ENCODE measurements at places on chromosomes 7 and 10.

GRCh38 chr10:133198206-133198605 is 31.8 kb upstream of the UTF1 start:
- no peak for DNase-seq

DNA sequence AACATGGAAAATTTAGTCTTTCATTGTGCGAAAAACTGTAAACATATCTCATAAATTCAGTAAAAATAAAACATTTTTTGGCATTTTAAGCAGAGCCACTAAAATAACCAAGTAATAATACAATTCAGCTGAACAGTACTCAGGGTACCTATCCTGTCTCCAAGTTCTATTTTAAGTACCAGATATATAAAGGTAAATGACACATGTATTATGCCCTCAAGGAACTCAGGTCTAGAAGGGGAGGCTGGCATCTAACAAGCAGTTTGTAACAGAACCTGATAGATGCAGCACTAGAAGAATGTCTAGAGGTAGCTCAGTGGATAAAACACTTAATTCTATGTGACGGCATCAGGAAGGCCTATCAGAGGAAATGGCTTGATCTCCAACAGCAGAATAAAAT is 112.2 kb downstream of the CRPPA start:
- no peak for DNase-seq

DNA sequence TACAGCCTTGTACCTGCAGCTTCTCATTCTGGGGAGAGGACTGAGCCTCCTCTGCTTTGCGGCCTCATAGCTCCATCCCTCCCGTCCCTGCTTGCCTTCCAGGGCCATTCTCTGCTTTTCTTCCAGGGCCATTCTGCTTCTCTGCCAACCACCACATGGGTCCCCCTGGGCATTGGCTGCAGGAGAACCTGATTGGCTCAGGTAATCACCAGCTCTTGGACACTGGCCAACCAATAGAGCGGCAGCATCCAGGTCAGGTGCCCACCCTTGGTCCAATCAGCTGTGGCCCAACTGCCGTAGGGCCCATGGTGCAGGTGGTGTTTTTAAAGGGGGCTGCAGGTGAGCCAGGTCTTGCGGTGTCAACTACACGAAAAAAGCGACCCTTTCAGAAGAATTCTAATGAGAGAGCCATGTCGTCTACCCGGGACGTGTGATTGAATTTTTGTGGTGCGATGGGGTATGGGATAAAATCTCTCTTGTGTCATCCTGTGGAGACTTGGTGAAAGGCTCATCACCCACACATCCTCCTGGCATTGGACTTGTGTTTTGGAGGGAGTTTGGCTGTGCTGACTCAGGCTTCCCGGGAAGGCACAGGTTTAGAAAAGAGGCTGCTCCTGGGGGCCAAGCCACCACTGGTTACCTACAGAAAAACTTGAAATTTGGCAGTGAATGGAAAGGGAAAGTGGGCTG is 46.0 kb upstream of the PODXL start:
- DNase-seq, result no peak

DNA sequence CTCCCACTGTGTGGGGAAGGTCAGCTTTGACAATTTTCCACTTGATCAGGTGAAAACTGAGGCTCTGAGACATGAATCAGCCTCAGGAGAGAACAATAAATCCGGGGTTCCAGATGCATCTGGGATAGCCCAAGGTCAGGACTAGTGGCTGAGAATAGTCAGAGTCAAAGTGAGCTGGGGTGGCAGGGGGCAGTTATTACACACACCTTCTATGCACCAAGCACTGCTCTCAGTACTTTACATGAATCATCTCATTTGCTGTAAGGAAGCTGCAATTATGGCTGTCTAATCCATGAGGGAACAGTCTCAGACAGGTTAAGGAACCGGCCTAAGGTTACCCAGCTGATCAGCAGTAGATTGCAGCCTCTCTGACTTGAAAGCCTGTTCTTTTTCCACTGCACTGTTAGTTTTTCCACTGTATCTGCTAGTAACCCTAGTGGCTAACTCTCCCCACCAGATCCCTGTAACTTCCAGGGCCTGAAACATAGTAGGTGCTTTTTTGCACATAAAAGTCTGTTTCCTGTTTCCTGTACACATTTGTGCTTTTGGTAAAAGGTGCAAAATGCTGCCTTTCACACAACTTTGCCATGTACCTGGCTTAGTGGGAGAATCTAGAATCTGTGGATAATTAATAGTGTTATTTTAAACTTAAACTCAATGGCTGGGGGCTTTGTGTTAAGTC is 125.9 kb downstream of the EMX2 start:
- DNase-seq, result no peak

- no peak for DNase-seq
Measured at GRCh38 chr7:93242106-93242505, 9.9 kb downstream of the VPS50 start.

GRCh38 chr7:5207131-5207530 is 17.1 kb downstream of the WIPI2 start:
- DNase-seq, result no peak

DNA sequence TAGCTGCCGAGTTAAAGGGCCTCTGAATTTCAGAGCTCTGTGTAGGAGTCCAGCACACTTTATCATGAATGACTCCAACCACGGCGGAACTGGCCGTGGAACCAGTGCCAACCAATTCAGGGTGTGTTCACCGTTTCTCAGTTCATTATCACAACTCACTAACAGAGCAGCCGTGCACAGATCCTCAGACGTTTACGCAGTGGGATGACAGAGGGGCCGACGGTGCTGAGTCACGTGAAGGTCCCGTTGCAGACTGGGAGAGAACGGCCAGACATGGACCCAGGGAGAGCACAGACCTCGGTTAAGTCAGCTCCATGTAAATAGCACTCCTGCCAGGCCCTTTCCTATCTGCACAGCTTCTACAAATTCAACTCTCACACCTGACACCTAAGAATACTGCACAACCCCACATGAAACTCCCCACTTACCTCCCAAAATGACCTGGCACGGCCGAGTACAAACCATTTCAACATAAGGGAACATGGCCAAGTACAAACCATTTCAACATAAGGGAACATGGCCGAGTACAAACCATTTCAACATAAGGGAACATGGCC is 95.5 kb downstream of the DIP2C start:
- no peak for DNase-seq

DNA sequence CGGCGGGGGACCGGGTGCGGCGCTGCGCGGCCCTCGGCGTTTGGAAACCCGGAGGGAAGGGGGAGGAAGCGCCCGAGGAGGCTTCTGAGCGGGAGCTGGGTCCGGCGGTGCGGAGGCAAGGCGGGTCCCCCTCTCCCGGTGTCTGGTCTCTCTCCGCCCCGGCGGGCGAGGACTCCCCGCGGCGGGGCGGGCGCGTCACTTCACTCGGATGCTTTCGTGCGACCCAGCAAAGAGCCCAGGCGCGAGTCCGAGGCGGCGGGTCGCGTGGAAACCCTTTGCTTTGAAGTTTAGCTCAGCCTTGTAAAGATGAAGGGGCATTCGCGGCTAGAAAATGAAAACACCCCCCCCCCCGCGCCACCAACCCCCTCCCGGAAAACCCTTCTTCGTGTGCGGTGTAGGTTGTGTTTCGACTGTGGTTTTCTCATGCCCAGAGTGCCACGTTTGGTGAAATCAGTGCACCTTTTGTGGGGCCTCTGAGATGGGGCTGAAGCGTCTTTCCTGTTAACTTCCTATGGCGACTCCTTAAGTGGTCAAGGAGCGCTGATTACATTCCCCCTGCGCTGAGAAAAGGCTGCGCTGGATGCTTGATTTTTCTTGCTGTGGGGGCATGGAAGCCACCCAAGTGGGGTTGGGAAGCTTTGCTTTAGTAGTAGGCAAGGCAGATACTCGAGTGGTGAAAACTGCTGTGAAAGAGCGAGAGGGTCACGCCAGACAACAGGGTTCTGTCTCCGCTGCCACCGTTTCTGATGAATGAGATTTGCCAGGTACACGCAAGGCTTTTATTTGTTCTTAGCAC is 876 bp downstream of the GNAI1 start:
- no peak for DNase-seq

DNA sequence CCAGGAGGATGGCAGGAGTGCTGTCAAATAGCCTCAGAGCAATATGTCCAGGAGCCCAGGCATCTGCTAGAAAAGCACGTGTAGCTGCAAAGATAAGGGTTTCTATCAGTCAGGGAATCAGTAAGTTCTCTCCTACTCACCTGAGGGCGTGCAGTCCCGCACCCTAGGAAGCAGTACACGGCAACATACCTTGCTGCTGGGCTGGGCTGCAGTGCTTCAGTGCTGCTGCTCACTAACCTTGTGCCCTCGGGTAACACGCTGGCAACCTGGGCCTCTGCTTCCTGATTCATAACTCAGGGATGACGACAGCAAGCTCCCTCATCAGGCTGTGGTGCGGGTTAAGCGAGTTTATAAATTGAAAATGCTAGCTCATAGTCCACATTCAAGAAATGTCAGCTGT is 29.5 kb upstream of the CCNY start:
- DNase-seq, result no peak

GRCh38 chr10:51743146-51743545 is 43.8 kb upstream of the CSTF2T start:
- no peak for DNase-seq
